ENCODE measurements at places on chromosomes 6 and 20.

- no peak for DNase-seq
These were observed 175.1 kb downstream of the JARID2 start for GRCh38 chr6:15420959-15421438.

- DNase-seq = no peak
These were observed 287.3 kb upstream of the PLN start for GRCh38 chr6:118260833-118261232.

DNA sequence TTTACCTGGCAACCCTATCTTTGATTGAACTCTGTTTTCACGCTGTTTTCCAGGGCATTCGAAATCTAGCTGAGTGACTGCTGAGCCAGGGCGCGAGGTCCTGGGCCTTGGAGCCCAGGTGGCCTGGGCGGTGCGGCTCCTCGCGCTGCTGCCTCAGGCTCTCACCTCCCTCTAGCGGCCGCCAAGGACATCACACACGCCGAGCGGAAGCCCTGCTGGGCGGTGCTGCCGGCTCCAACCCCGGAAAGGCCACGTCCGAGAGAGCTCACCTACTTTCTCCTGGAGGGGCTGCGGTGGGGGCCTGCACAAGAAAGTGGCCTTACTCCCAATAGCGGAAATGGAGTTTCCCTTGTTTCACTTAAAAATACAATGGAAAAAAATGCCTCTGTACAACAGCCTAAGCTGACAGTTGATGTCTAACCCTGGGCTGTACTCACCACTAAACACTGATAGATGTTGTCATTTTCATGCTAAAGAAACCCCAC is 77.7 kb downstream of the ELOVL4 start:
- peak; percentile 78 for DNase-seq

DNA sequence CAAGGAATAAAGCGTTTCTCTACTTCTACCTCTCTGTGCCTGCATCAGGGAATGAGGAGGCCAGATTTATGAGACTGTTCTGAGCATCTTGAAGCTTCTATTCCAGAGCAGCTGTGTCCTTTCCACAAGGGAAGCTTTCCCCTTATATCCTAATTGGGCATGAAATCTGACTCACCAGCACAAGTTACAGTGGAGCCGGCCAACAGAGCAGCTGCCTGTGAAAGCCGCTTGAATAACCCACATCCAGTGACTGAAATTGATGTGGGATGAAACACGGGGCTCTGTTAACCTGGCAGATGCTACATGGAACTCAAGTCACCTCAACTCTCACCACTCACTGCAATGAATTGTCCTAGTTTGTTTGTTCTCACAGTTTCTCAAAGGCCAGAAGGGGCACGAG is 400.3 kb downstream of the TFAP2A start:
- no peak for DNase-seq

GRCh38 chr6:14670806-14671205 is 553.2 kb downstream of the CD83 start:
- no peak for DNase-seq

GRCh38 chr6:158897236-158897635 is 78.1 kb upstream of the EZR start:
- DNase-seq = no peak

- peak; percentile 39 for DNase-seq
These were observed 827 bp downstream of the E2F3 start for GRCh38 chr6:20402342-20403069.

DNA sequence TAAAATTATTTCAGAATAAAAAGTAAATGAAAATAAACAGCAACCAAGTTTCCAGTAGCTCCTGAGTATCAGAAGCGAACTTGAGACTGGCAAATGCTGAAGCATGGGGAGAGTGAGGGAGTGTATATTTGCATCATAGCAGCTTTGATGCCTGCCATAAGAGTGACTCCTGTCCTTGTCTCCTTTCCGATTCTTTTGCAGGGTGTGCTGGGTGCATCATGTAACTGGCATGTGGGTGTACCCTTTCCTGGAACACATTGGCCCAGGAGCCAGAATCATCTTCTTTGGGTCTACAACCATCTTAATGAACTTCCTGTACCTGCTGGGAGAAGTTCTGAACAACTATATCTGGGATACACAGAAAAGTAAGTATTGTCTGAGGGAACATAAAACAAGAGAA is 117.4 kb downstream of the ADAT2 start:
- no peak for DNase-seq

GRCh38 chr6:161732594-161732993 is 458.7 kb upstream of the AGPAT4 start:
- no peak for DNase-seq

- no peak for DNase-seq
These were observed 24.5 kb downstream of the BCAS4 start for GRCh38 chr20:50819349-50819748.

DNA sequence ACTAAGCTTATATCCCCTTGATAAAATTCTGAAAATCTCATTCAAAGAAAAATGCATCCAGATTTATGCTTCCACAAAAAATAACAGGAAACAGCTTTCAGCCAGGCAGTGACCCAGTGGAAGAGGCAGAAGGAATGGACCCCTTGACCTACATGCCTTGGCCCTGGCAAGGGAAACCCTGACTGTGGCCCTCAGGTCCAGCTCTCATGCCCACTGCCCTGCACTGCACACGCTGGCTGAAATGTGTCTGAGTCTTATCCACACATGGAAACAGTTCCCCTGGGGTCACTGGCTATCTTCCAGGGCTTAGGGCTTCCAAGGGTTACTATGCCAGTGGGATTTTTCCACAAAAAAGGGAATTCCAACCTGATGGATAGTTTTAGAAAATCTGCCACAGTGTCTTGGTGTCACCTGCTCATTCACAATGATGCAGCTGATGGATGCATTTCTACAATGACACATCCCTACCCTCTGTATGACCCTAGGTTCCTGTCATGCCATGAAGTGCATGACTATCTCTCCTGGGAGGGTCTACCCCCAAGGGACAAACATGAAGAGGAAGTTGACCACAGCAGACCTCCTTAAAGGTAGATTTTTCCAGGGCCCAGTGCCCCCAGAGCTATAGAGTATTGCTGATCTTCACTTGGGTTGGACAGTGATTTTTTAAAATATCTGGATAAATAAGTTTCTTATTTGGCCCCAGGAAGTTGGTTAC is 121.9 kb upstream of the CD93 start:
- no peak for DNase-seq

Data from stimulated activated CD4-positive, alpha-beta T cell treated with anti-CD3 and anti-CD28 coated beads, Interleukin-4, amount 100 ng/mL, for 1 hour (primary cell).